Activated naive CD8-positive, alpha-beta T cell treated with anti-CD3 and anti-CD28 coated beads, Interleukin-2, amount 50 U/mL, for 24 hours (primary cell): ENCODE measurements at places on chromosomes 6 and 20.
A peak's percentile ranks its signal among the peaks of the same experiment; 100 is the strongest.

DNA sequence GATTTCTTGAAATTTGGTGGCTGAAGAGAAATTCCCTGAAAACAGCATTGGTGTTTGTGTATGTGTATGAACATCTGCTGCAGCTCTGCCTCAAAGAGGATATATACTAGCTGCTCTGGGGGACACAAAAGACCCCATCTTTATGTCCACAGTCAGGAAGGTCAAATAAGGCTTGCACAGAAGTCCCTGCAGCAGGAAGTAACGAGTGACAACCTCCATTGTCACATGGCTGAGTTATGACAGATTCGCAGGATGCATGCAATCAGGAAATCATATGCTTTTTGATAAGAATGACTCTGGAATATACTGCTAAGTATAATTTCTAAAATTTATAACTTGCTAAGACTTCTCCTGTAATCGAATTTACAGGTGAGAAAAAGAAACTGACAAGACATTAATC, 225.9 kb upstream of the CST7 start:
- DNase-seq = no peak

- peak; percentile 53 for DNase-seq
Measured at GRCh38 chr6:143536461-143536865, 24.9 kb upstream of the FUCA2 start.

- peak; percentile 90 for DNase-seq
Measured at GRCh38 chr20:62407221-62407992, at the start of gene CABLES2. TSS of gene CABLES2 (minus strand) at chr20:62407285. CDS start at chr20:62407276, 9 bp downstream.

DNA sequence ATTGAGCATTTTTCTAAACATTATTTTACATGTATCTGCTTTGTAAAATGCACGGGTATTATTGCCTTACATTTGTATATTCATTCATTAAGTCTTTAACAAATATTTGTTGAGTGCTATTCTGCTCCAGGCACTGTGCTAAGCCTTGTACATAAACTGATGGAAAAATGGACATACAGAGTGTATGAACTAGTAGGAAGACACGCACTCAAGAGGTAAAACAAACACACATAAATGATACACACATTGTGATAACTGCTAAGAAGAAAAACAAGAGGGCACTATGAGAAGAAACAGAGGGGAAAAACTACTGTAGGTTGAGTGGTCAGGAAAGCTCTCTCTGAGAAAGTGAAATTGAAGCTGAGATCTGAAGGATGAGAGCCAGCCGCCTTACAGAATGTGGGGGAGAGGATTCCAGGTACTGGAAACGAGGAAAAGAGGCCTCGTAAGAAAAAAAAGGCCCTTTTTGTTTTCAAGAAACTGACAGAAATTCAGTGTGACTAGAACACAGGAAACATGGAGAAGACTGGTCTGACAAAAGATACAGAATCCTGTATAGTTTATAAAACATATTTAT, 117.5 kb downstream of the EYA4 start:
- DNase-seq = no peak

GRCh38 chr6:99241905-99242534, 107.5 kb downstream of the FAXC start:
- no peak for DNase-seq

DNA sequence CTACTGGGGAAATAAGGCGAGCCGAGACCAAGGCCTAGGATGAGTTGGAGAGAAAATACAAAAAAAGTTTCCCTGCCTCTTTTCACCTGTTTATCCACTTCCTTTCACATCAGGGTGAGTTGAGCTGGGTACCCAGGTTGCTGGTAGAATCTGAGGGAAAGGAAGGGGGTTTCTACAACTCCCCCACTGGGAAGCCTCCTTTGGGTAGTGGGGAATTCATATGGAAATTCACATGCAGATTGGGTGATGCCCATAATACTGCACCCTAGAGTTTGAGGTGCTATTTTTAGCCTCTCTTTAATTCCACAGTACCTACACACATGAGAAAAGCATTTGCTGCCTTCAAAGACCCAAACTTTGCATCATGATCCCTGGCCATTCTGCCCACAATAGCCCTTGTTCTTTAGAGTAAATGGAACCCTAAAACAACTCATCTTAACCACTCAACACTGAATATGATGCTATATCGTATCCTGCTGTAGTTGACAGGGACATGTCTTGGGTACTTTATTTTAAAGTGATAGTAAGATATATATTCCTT, 2.7 kb downstream of the OSTM1 start:
- no peak for DNase-seq

GRCh38 chr6:1761477-1761877, 151.8 kb downstream of the FOXC1 start:
- no peak for DNase-seq

DNA sequence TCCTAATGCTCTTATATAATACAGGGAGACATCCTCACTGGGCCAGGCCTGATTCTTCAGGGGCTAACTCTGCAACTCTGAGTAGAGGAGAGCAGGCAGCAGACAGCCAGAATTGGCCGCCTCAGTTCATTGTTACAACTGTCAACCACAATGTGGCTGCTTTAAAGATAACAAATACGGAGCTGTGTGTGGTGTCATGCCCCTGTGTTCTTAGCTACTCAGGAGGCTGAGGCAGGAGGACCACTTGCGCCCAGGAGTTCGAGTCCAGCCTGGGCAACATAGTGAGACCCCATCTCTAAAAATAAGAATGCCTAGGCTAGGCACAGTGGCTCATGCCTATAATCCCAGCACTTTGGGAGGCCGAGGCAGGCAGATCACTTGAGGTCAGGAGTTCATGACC, 34.3 kb downstream of the CEP250 start:
- DNase-seq = no peak

DNA sequence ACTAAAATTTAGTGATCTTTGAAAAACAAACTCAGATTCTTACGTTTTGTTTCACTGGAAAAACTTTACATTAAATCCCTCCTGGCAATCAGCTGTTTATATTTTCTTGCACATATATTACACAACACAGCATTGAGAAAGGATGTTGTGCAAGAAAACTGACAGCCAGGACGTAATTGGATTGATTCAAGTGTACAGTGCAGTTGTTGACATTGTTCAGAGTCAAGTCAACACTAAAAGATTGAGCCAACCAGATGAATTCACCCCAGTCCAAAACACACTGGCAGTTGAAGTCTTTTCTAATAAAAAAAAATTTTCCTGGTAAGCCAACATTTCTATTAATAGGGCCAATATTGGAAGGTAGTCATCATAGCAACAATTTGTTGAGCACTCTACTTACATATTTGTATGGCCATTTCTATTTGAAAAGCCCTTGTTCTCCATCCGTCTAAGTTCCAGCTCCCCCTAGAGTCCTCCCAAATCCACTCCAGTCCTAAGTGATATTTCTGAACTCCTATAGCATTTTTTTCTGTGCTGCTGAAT, 20.9 kb upstream of the VNN1 start:
- DNase-seq = no peak

GRCh38 chr6:90885611-90886056, 298.8 kb upstream of the MAP3K7 start:
- DNase-seq = no peak

GRCh38 chr20:62177307-62177706, 5.5 kb upstream of the MTG2 start:
- DNase-seq = no peak

DNA sequence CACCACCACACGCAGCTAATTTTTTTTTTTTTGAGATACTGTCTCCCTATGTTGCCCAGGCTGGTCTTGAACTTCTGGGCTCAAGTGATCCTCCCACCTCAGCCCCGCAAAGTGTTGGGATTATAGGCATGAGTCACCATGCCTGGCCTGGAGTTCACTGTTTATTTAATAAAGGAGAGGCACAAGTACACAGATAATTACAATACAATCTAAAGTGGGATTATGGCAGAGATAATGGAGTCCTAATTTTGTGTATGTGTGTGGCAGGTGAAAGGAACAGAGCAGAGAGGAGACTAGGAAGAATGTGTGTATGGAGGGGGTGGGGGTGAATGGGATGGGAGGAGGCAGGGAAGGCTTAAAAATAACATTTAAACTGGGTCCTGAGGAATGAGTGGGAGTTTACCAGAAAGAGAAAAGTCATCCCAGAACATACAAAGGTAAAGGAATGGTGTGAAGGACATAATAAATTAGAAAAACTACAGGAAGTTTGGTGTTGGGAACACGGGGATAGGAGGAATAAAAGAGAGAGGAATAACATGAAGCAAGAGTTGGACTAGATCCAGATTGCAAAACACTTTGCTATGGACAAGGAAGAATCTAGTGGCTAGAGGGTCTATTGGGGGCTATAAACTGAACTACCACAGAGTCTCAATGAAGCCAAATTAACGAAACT, 4.4 kb downstream of the NCOA5 start:
- DNase-seq = no peak

DNA sequence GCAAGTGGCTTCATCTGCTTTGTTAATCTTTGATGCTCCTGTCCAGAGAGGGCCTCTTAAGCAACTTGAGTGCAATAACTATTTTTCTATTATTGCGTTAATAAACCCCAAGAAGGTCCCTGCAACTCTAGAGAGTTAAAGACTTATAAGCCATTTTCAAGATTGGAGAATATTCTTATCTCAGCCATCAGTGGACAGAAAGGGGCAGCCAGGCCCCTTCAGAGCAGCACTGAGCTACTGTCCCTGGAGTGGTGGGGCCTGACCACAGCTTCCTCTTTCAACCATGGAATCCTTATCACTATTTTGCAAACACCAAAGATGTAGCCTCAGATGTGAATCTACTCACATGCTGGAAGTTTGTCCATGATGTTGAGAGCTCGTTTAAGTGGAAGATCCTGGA, 2.8 kb upstream of the MAS1L start:
- no peak for DNase-seq

- DNase-seq = no peak
Measured at GRCh38 chr6:63600136-63600535, 27.9 kb downstream of the LOC128125822 start.

DNA sequence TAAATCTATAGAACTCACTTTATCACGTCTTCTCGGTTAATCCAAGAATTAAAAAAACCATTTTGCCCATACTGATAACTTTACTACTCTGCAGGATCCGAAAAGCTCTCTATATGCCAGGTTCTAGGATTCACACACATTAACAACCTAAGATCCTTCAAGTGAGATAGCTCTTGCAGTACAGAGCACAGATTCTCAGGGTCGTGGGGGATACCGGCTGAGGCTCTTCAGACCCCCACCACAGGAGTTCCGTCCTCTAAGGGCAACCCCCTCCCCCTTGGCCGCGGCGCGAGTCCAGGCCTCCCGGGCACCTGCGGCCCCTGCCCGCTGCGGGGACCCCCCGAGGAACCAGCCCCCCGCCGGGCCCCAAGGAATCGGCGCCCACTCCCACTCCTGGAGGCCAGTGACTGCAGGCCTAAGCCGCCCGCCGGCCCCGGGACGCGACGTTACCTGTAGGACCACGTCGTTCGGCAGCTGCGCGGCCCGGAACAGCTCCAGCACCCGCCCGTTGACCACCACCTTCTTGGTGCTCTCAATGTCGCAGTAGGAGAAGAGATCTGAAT, 892 bp downstream of the REPS1 start:
- no peak for DNase-seq

DNA sequence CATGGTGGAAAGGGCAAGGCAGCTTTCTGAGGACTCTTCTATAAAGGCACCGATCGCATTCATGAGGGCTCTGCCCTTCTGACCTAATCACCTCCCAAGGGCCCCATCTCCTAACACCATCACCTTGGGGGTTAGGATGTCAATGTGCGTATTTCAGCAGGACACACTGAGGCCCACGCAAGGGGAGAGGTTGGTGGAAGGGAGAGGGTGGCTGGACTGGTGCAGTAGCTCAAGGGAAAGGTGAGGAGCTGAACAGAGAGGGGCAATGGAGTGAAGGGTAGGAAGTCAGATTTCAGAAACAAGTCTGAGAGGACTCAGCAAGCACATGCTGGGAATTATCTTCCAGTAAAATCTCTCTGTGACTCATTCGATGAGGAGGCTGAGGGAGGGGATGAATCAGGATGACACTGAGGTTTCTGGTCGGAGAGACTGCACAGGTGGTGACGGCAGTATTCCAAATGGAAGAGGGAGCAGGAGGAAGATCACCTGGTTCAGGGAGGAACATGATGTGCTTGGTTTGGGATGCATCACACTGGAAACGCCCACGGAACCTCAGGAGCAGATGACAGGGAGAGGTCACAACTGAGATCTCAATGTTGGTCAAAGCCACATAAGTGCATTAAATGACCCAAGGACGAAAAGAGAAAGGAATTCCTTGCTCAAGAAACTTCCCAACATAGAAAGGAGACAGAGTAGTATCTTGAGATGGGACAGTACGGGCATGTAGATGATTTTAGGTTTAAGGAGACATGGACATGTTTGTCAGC, 67.1 kb downstream of the TFAP2A start:
- no peak for DNase-seq

DNA sequence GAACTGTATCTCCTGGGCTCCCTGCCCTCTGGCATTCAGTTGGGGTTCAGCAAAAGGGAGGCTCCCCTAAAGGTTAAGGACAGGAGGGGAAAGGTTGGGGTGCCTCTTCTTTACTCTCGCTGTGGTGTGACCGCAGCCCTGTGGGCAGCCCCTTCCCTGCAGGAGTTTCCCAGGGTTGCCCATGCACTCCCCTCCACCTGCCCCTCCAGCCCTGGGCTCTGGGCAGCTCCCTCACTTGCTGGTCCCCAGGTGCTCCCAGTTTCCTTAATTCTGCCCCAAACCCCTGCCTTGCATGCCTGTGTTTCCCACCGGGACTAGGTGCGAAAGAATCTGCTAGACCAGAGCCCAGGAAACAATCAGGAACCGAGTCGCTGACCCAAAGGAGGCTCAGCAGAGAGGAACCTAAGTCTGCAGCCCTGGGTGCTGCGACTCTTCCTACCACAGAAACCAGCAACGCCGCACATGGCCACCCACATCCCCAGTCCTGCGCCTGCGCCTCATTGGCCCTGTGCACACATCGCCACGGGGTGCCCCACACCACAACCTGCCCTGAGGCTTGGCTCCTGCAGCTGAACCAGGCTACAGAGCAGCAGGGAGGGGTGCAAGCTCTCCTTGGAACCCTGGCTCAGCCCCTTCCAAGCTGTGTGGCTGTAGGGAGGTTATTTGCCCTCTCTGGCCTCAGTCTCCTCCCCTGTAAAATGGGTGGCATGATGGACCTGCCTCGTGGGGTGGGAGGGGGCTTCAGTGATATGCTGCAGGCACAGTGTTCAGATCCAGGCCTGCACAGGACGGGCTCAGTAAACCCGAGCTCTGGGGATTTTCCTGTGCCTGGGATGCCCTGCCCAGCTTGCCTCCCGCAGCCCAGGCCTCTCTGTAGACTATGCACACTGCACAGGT, 487.6 kb downstream of the PREX1 start:
- no peak for DNase-seq

- no peak for DNase-seq
Measured at GRCh38 chr6:19587238-19587942, 249.8 kb upstream of the ID4 start.

GRCh38 chr20:9517297-9518162, 3.1 kb downstream of the LAMP5 start:
- no peak for DNase-seq
